T-helper 22 cell (primary cell): ENCODE measurements at places on chromosomes 5 and 9.

DNA sequence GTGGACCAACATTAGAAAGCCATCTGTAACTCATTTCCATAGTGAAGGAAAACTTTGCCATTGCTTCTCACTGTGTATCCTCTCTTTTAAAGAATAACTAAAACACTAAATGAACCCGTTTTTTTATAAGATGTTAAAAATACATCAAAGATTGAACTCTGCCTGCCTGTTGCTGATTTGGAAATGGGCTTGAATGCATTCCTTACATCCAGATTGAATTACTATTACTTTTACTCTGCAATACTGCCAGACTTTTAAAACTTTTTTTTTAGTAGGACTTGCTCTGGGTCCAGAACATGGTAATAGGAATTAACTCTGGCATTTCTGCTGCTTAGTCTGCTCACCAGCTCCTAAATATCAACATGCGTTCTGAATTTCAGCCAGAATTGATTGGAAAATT, 176.8 kb upstream of the PAPPA start:
- no peak for DNase-seq

DNA sequence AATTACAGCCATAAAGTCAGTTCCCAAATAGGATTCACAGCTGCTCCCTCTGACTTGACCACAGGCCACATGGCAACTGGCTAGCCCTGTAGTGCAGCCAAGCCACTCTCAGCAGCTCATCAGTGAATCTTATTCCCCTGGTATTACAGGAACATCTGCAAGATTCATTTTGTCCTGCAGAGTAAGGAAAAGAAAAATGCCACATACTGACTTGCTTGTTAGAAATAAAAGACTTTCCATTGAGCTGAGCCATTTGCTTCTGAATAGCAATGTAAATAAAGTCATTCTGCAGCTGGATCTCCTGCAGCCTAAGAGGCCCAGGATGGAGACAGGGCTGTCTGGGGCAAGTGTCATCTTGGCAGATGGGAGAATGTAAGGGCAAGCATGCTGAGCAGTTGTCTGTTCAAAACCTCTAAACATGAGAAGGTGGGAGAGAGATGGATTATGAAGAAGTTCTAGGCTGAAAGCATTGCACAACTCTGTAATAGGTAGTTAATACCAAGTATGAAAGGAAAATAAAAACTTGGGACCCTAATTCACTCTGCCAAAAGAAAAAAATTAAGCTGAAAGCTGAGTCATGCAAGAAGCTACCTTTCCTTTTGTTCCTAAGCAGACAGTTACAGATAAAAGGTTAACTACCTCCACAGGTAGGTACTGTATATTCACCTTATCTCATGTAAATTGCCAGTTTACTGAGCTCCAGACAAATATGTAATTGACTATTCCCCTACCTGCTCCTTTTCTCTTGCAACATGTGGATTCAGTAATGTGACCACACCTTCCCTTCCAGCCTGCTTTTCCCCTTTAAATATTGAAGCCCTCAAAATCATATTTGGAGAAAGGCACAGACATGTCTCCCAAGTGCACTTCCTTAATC, 244.4 kb upstream of the RAI14 start:
- DNase-seq = no peak

DNA sequence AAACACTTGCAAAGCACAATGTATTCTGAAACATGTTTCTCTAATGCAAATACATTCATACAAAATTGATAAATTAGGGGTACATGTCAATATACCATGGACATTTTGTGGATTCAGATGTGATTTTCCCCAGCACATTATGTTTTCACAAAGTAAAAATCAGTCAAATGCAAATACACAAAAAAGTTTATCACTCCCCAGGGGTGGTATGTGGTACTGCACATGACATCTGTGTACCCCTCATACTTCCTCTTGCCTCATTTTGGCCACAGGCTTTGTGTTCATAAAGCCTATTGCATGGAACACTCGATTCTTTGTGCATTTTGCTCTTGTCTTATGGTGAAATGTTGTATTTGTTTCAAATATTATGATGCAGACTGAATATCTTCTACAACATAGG, 116.8 kb upstream of the PDE4D start:
- DNase-seq = no peak

DNA sequence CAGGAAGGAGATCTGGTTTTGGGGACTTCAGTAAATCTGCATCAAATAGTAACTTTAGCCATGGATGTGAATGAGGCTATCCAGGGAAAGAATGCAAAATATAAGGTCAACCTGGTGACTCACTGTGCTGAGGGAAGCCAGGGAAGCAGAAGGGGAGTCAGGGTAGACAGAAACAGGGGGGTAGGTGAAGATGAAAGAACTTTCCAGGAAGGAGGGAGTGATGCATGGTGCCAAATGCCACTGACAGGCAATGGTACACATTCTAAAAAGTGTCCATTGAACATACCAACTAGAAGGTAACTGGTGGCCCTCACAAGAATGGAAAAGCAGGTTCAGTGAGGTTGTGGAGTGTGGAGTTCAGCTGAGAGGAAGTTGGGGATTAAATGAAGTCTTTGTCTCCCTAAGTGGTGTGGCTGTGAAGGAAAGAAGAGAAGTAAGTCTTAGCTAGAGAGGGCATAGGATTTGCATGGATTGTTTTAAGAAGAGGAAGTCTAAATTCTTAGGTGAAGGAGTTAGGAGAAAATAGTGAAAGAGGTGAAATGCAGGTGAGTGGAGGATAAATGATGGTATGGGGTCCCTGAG, 35.5 kb downstream of the PALM2AKAP2 start:
- no peak for DNase-seq

DNA sequence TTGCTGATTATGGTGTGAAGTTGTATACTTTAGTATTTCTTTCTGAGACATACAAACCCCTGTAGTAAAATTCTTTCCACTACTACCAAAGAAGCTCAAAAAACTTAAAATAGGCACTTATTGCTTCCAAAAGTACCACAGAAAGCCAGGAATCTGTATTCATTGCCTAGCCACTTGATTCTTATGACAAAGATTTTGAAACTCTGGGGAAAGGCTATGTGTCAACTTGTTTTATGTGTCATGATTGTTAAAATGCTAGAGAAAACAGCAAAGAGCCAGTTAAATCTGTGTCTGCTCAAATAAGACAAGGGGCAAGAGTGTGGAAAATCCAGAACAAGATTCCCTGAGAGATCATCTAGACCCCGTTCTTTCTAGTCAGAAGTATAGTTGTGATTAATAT, 6.0 kb downstream of the KIF2A start:
- no peak for DNase-seq

GRCh38 chr9:94870793-94871558, 144.5 kb downstream of the AOPEP start:
- peak; percentile 57 for DNase-seq

DNA sequence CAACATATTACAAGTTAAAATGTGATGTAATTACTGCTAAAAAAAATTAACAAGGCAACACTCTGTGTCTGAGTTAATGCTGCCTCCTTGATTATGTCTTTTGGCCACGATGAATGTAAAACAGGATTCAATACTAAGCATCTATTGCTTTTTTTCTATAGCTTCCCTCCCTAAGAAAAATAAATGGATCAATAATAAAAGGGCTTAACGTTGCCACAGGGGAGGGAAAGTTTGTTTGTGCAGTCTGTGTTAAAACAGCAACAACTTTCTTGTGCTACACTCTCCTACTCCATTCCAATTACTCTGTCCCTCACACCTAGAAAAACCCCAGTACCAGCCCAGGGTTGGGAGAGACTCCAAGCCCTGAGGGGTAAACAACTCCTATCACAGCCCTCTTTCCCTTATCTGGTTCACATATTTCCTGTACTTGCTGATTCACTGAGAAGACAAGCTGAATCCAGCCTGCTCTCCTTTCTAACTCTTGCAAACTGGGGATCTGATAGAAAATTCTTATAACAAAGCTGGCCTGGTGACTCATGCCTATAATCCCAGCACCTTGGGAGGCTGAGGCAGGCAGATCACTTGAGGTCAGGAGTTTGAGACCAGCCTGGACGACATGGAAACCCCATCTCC, 44.8 kb downstream of the PTPN3 start:
- DNase-seq = no peak

GRCh38 chr5:29662876-29663275, 1530.6 kb upstream of the CDH6 start:
- DNase-seq = no peak

DNA sequence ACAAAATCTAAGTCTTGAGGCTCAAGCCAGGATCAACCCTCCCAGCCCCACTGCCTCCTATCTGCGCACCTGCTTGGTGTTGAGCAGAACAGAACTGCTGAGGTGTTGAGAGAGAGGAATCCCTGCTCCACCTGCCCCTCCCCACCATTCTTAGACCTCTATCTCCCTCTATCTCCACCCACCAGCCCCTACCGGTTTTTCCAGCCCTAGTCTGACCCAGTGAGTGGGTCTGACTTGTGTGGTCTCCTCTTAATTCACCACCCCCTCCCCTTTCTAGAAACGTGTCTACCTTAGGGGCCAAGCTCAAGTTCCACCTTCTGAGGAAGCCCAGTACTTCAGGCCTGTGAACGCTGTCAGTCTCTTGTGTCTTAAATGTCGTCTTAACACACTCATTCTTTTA, 93.7 kb downstream of the ARHGAP26 start:
- DNase-seq = no peak

GRCh38 chr5:20654746-20655145, 666.7 kb upstream of the CDH18 start:
- DNase-seq = no peak

DNA sequence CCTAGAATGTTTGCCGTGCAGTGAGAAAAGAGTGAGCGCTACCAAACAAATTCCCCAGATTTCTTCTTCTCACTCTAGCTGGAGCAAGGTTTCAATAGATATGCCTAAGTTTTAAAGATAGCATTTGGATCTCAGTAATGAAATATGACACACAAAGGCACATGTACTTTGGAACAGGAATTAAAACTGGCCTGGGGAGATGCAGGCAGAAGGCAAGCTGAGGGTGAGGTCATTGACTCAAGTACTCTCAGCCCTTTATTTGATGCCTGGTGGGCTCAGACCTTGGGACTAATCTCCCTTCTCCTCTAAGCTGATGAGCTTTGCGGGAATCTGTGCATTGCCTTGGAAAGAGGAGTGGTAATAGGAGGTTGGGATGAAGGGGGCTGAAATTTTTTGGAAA, 323.3 kb upstream of the SLC30A5 start:
- DNase-seq = no peak

DNA sequence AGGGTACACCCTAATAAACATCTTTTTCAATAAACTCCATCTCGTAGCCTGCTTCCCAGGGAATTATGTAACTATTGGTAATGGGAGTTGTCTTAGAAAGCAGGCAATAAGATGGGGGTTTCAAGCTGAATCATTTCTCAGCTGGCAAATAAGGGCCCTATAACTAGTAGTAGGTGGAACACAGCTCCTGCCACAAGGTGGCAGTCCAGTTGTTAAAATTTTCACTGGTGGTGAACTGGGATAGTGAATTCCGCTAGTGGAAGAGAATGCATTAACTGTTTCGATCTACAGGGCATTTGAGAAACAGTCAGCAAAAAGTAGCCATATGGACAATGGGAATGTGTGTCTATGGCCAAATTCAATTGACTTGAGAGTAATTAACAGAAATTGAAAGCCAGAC, 27.7 kb downstream of the PCDHB15 start:
- no peak for DNase-seq

- DNase-seq = no peak
These were observed 15.7 kb downstream of the NACC2 start for GRCh38 chr9:136079211-136079915.
